ENCODE measurements at places on chromosomes 3 and 15. TPM values are rescaled to one million over a fixed set of nuclear protein-coding genes. Genes with fewer than 3 reads are reported as not detected.

DNA sequence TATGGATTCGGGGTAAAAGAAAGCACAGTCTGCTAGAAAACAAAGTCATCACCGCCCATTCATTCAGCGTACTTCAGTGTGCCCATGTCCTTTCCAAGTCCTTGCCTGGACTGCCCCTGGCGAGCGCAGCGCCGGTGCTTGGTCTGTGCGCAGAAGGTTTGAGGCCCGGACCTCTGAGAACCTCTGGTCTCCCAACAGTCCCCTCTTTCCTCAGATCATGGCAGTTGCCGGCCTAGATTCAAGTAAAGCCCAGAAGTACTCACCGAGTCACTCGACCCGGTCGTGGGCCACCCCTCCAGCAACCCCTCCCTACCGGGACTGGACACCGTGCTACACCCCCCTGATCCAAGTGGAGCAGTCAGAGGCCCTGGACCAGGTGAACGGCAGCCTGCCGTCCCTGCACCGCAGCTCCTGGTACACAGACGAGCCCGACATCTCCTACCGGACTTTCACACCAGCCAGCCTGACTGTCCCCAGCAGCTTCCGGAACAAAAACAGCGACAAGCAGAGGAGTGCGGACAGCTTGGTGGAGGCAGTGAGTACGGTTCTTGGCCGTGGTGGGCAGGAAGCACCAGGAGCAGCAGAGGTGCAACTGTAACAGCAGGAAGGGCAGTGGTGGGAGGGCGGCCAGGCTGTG lies 36.3 kb downstream of the CHDH start:
- no peak for DNase-seq

DNA sequence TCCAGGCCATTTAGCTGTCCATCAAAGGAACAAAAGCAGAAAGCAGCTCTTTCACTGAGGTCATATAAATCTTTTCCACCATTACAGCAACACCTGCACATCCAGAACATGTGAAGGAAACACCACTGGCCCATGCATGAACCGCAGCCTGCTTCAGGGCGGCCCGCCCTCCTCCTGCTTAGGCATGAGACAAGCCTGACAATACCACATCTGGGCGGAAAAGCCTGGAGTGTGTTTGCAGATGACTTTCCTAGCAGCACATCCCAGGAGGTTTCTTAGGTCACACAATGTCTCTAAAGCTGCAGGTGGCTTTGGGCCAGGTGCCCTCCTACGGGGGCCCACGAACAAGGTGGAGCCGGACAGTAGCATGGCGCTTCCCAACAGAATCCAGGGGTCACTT lies 19.6 kb downstream of the CYFIP1 start:
- no peak for DNase-seq

The ST8SIA2 gene
- polyA plus RNA-seq = 0.42 TPM

The TMEM207 gene
- not detected for polyA plus RNA-seq

The DPPA2 gene
- not detected for polyA plus RNA-seq

DNA sequence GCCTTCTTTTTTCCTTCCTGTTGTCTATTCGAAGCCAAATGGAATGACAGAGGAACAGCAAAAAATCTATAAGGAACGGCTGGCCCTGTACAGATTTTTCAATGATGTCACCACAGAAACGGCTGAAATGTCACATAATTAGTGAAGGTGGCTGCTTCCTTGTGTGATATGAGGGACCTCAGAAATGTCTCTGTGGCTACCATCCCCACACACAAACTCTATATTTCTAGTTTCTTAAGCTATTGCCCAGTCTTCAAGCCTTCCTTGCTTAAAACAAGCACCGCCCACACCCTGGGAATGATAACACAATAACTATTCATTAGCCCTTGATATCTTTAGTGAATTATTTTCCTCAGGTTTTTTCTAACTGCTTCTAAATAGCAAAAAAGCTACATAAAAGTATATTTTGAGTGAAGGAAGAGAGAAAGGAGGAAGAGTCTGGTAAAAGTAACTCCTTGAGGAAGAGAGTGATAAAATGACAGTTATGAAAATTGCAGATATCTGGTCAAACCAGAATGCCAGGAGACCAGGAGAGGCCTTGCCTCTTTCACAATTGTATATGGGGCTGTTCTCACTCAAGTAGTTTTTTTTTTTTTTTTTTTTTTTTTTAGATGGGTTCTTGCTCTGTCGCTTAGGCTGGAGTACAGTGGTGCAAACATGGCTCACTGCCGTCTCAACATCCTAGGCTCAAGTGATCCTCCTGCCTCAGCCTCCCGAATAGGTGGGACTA lies 38.7 kb downstream of the FMN1 start:
- no peak for DNase-seq

The FAM107A gene
- polyA plus RNA-seq = not detected

DNA sequence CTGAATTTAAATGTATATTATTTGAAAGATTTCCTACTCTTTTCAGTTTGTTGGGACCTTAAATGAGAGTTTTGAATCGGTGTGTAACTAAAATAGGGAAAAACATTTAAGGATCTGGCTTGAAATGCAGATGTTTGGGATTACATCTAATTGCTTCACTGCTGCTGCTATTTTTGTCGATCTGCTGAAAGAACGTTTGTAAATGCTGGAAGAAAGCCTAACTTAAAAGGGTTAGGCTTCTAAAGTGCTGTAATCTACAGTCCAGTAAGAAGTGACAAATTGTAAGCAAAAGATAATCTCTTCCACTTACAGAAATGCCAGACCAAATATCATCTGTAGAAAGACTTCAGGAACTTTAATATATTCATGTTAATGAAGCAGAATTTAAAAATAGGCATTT lies 691.6 kb downstream of the ZNF385D start:
- no peak for DNase-seq
